ENCODE measurements at places on chromosomes 5 and 9. TPM values are rescaled to one million over a fixed set of nuclear protein-coding genes. Genes with fewer than 3 reads are reported as not detected.

GRCh38 chr9:81490605-81491331 lies 198.6 kb downstream of the TLE1 start:
- no peak for DNase-seq

Gene GMCL2
- not detected for total RNA-seq

DNA sequence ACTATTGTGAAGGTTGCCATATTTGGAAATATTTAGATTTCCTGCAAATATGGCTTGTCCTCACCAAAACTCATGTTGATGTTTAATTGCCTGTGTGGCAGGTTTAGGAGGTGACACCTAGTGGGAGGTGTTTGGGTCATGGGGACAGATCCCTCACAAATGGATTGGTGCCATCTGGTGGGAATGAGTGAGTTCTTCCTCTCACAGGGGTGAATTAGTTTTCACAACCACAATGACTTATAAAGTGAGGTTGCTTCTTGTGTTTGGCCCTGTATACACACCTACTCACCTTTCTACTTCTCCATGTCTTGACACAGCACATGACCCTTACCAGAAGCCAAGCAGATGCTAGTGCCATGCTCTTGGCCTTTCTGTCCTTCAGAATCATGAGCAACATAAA lies 41.1 kb downstream of the ISOC1 start:
- DNase-seq, result no peak

DNA sequence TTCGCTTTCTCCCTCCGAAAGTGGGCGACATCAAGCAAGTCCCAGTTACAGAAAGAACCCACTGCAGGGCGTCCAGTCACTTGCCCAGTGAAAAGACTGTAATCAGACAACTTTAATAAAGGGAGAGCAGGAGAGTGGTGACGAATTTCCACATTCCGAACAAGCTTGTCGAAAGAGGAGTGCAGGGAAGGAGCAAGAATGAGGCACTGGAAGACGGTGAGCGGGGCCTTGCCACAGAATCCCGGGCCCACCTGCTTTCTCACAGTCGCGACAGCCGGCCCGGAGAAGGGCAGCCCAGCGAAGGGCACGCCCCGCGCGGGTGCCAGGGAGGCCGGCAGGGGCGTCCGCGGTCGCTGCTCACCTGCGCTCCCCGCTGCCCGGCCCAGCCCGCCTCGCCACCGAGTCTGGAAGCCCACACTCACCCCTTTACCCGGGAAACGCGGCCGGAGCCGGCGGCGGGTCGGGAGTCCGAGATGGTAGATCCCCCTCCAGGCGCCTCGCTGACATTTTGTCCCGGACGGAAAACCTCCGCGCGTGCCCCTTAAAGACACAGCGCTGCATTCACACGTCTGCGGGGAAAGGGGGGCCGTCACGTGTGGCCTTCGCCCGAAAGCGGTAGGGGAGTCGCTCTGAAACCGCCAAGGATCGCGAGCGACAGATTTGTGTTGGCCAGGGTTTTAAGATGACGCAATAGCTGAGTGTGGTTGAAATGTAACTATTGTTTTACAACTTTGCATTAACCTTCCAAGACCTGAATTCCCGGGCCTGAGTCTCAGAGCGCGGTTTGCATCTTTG lies at the start of gene ZBED3:
Gene ZBED3 (minus strand): TSS at position 597 of the 795 bp plus-strand sequence. CDS start 9,407 bp downstream, outside the sequence.
- peak; percentile 92 for DNase-seq

Gene TMEM161B
- 30.0 TPM for total RNA-seq

DNA sequence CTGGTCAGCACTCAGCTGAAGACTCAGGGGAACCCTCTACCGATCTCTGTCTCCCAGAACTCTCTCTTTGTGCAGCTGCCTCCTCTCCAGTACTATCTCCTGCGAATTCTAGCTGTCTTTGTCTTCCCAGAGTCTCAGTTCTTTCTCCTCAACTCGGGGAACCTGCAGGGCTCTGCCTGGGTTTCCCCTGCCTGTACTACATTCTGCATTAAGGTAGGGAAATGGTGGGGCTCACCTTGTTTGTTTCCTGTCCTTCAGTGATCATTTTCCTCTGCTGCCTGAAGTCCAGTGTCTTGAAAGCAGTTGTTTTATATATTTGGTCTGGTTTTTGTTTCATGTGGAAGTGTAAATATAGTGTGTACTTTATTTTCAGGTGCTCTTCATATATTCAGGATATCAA lies 43.1 kb upstream of the IGFBPL1 start:
- no peak for DNase-seq

All from tongue (tissue), 3 donors.